ENCODE measurements at places on chromosomes 2 and 18. TPM values are rescaled to one million over a fixed set of nuclear protein-coding genes. Genes with fewer than 3 reads are reported as not detected.
A peak's percentile ranks its signal among the peaks of the same experiment; 100 is the strongest.

- no peak overlapping the region for H3K27ac ChIP-seq
- no peak for DNase-seq
- H3K4me3 ChIP-seq, result no peak overlapping the region
- peaks cover 6% of the 10 kb centered on the region for H3K36me3 ChIP-seq
- no peaks in the 10 kb centered on the region for H3K27me3 ChIP-seq
Measured at GRCh38 chr2:174824068-174824467, 59.8 kb upstream of the CHRNA1 start.

- no peak overlapping the region for H3K27ac ChIP-seq
- no peak overlapping the region for H3K4me3 ChIP-seq
- H3K36me3 ChIP-seq, result peaks cover 11% of the 10 kb centered on the region
Measured at GRCh38 chr18:78564518-78564917, 415.1 kb upstream of the SALL3 start.

The ANKRD30B gene
- total RNA-seq, result not detected

The CAVIN2 gene
- 16.4 TPM for total RNA-seq

GRCh38 chr2:234730066-234730640 is 221.7 kb upstream of the SH3BP4 start:
- H3K4me1 ChIP-seq, result peaks cover 11% of the 10 kb centered on the region
- no peaks in the 10 kb centered on the region for H3K36me3 ChIP-seq
- no peaks in the 10 kb centered on the region for H3K27me3 ChIP-seq
- H3K4me3 ChIP-seq, result no peak overlapping the region
- DNase-seq, result no peak
- no peak overlapping the region for H3K27ac ChIP-seq

GRCh38 chr2:237665713-237666143 is 38.3 kb downstream of the LRRFIP1 start:
- H3K36me3 ChIP-seq, result no peaks in the 10 kb centered on the region
- peaks cover 13% of the 10 kb centered on the region for H3K27me3 ChIP-seq
- no peak overlapping the region for H3K27ac ChIP-seq

DNA sequence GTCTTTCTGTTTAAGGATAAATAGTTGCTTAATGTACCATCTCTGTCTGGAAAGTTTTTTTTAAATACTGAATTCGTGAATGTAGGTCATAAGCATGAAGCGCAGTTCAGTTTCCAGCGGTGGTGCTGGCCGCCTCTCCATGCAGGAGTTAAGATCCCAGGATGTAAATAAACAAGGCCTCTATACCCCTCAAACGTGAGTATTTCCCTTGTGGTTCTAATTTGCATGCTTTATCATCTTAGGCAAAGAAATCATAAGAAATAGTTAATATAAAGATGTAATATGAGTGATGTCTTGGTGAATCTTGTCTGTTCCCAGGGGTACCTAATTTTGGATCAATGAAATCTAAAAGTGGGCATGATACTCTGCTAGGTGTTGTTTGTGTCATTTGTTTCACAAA is 1.5 kb downstream of the NDC80 start:
- H3K4me3 ChIP-seq, result peak overlapping the region; percentile 98
- H3K27ac ChIP-seq, result peak overlapping the region; percentile 99
- no peaks in the 10 kb centered on the region for H3K27me3 ChIP-seq
- peaks cover 44% of the 10 kb centered on the region for H3K4me1 ChIP-seq
- peak; percentile 6 for DNase-seq
- H3K36me3 ChIP-seq, result no peaks in the 10 kb centered on the region

GRCh38 chr18:36693931-36694620 is 134.7 kb downstream of the TPGS2 start:
- no peak overlapping the region for H3K4me3 ChIP-seq
- DNase-seq, result no peak
- no peaks in the 10 kb centered on the region for H3K36me3 ChIP-seq
- H3K27me3 ChIP-seq, result no peaks in the 10 kb centered on the region

DNA sequence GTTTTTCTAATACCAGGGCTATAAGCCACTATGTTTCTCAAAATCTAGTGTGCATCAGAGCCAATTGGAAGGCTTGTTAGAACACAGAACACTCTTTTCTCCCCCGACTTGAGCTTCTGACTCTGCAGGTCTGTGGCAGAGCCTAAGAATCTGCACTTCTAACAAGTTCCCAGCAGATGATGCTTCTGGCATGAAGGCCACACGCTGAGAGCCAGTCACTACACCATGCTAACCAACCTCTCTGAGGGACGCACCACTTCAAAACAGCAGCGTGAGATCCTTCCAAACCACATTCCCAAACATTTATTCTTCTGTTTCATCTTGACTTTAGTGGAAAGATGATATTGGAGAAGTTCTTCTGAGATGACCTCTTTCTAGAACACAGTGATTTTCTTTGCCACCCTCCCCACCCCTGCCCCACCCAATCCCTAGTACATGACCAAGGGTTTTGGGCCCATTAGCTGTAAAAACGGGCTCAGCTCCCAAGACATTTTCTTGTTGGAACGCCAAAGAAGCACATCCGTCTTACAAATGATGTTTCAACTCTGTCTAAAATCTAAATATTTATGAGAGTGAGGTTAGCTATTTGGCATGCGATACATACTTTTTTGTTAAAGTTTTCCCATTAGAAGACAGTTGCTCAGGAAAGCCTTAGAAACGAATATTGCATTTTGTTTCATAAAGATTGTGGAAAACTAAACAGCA is 391.9 kb downstream of the TMEM182 start:
- H3K27ac ChIP-seq, result no peak overlapping the region
- H3K4me3 ChIP-seq, result no peak overlapping the region
- no peak for DNase-seq
- no peaks in the 10 kb centered on the region for H3K36me3 ChIP-seq
- peaks cover 48% of the 10 kb centered on the region for H3K27me3 ChIP-seq

The GPR45 gene
- not detected for total RNA-seq

The B3GNT7 gene
- not detected for total RNA-seq

GRCh38 chr18:49854681-49855080 is 41.3 kb upstream of the ACAA2 start:
- peaks cover 18% of the 10 kb centered on the region for H3K4me1 ChIP-seq
- no peak overlapping the region for H3K4me3 ChIP-seq
- no peaks in the 10 kb centered on the region for H3K27me3 ChIP-seq
- no peaks in the 10 kb centered on the region for H3K36me3 ChIP-seq

DNA sequence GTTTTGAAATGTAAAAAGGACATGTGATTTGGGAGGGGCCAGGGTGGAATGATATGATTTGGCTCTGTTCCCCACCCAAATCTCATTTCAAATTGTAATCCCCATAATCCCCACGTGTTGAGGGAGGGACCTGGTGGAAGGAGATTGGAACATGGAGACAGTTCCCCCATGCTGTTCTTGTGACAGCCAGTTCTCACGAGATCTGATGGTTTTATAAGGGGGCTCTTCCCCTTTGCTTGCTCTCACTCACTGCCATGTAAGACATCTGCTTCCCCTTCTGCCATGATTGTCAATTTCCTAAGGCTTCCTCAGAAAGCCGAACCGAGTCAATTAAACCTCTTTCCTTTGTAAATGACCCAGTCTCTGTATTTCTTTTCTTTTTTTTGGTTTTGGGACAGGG is 39.2 kb downstream of the FECH start:
- no peaks in the 10 kb centered on the region for H3K27me3 ChIP-seq
- H3K4me3 ChIP-seq, result no peak overlapping the region
- peaks cover 14% of the 10 kb centered on the region for H3K36me3 ChIP-seq
- no peak for DNase-seq

DNA sequence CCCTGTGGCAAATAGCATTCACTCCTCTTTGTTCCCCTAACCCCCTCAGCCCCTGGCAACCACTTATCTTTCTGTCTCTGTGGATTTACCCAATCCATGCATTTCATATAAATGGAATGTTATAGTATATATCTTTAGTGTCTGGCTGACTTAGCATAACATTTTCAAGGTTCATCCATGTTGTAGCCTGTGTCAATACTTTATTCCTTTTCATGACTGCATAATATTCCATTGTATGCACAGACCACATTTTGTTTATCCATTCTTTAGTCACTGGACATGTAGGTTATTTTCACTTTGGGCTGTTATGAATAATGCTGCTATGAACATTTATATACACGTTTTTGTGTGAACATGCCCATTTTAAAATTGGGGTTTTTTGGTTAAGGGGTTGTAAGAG is 42.8 kb downstream of the TET3 start:
- peaks cover 7% of the 10 kb centered on the region for H3K36me3 ChIP-seq
- no peak for DNase-seq
- H3K4me3 ChIP-seq, result no peak overlapping the region

DNA sequence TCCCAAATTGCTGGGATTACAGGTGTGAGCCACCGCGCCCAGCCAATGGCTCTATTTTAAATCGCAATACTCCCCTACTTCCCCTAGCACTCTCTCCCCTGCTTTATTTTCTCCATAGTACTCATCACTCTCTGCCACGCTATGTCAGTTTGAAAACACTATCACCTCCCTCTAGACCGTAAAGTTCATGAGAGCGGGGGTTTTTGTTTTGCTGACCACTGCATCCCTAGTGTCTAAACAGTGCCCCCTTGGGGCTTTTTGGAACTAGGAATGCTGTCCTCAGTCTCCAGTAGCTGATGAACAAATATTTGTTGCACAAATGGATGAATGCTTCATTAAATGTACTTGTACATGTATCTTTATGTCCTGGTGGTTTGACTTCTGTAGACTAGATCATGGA is 44.1 kb downstream of the ATOH8 start:
- no peaks in the 10 kb centered on the region for H3K27me3 ChIP-seq
- no peak overlapping the region for H3K27ac ChIP-seq
- no peak overlapping the region for H3K4me3 ChIP-seq
- H3K36me3 ChIP-seq, result no peaks in the 10 kb centered on the region
- H3K4me1 ChIP-seq, result peaks cover 14% of the 10 kb centered on the region

DNA sequence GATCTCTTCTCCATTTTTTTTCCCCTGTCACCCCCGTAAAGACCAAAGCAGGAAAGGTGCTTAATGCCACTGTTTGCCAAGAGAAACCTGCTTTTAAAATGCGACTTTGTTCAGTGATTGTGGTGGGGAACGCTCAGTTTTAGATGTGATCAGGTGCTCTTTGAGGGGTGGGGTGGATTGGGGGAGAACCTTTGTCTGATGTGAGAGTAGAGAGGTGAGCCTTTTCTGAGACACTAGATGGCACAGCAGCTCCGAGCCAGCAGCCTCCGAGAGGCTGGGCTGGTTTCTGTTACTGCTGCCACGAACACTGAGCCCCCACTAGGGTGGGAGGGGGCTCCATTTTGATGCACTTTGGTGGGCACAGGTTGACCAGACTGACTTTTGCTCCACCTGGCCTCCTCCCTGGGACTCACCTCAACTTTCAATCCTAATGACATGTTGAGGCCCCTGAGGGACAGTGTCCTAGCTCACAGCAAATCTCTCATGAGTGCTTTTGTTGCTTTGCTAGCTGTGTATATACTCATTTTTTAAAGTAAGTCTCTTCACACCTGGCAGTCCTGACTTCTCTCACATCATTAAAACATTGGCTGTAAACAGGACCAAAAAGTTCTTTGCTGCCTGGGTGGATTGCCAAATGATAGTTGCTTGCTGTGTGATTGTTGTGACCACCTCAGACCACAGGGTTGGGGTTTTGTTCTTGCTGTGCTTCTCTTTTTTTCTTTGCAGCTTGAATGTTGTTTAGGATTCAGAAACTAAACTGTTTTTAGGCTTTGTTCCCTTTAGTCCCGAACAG is 98.2 kb upstream of the MAP3K20 start:
- no peaks in the 10 kb centered on the region for H3K36me3 ChIP-seq
- no peak overlapping the region for H3K4me3 ChIP-seq
- H3K27ac ChIP-seq, result no peak overlapping the region
- H3K4me1 ChIP-seq, result peaks cover 6% of the 10 kb centered on the region

DNA sequence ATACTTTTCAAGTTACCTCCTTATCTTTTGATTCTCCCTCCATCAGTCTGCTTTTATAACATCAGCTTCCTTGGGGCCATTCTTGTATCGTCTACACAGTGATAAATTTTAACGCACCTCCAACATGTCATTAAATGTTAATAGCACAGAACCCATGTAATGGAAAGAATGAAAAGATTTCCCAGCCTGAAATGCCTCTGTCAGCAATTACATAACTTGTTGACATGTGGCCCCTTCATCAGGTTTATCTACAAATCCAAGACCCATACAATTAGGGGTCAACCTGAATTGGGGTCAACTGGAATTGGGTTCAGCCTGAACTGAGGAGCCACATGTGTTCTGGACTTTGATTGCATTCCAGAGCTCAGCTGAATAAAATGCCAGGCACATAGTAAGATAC is 148.2 kb upstream of the KLF7 start:
- no peaks in the 10 kb centered on the region for H3K27me3 ChIP-seq
- no peak overlapping the region for H3K4me3 ChIP-seq
- H3K36me3 ChIP-seq, result peaks cover 4% of the 10 kb centered on the region
- peaks cover 43% of the 10 kb centered on the region for H3K4me1 ChIP-seq
- H3K27ac ChIP-seq, result no peak overlapping the region

GRCh38 chr2:201860636-201861066 is 54.3 kb downstream of the CDK15 start:
- H3K27me3 ChIP-seq, result no peaks in the 10 kb centered on the region
- H3K4me3 ChIP-seq, result no peak overlapping the region
- DNase-seq, result peak; percentile 77
- no peak overlapping the region for H3K27ac ChIP-seq
- H3K36me3 ChIP-seq, result no peaks in the 10 kb centered on the region

The PLCD4 gene
- total RNA-seq, result 0.40 TPM

DNA sequence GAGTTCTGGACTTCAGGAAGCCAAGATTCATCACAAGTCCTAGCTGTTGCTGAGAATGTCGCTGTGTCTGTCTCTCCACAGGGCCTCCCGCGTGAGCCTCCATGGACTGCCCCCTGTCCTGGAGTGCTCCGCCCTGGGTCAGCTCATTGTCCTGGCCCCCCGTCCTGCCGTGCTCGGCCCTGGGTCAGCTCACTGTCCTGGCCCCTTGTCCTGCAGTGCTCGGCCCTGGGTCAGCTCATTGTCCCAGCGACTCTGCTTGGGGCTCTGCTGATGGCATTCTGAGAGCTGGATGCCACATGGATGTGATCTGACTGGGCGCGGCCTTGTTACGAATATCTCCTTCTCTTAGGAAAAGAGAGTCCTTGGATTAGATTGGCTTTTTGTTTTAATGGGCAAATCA is 78.5 kb downstream of the EIPR1 start:
- peaks cover 4% of the 10 kb centered on the region for H3K36me3 ChIP-seq
- no peak for DNase-seq
- H3K4me3 ChIP-seq, result no peak overlapping the region
- no peaks in the 10 kb centered on the region for H3K27me3 ChIP-seq
- H3K27ac ChIP-seq, result no peak overlapping the region
- H3K4me1 ChIP-seq, result no peaks in the 10 kb centered on the region

Data from MCF 10A (cell line).